ENCODE measurements at places on chromosomes 1 and 21.

GRCh38 chr1:216606047-216606637, 117.1 kb downstream of the ESRRG start:
- no peak for DNase-seq

- DNase-seq: no peak
These were observed 83.8 kb upstream of the ATP1B1 start for GRCh38 chr1:169022648-169023047.

GRCh38 chr21:34833465-34833864, 164.7 kb downstream of the CLIC6 start:
- no peak for DNase-seq

DNA sequence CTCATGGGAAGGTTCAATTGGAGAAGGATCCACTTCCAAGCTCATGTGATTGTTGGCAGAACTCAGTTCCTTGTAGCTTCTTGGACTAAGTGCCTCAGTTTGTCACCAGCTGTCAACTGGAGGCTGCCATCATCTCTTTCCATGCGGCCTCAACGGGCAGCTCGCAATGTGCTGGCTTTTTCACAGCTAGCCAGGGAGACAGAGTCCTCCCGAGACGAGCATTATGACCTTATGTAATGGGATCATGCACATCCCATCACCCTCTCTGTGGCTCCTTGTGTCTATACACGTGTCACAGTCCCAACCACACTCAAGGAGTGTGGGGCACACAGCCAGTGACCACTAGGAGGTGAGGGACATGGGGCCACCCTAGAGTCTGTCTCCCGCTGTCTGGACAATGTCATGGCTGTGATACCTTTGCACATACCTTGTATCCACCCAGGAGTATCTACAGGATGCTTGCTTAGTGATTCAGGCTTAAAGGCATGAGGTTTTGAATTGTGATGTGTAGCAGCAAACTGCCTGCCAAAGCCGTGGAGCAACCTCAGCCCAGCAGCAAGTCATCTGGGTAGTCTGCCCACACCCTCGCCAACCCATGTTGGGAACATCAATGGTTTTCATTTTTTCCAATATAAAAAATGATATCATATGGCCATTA, 3.9 kb upstream of the KRTAP10-6 start:
- no peak for DNase-seq

DNA sequence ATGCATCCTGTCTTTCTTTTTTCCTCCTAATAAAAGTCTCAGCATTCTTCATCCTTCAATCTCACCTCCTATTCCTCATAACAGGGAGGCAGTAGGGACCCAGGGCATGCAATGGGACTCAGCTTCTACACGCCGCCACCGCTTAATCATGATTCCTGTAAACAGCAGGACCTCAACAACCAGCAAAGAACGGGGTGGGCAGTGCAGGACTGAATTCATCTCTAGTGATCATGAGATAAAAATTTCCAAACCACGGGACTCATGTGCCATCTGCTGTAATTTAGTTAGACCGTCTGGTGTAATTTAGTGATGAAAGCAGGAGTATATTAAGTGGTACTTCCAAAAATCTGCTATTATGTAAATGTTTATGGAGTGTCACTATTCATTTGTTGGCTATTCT, 5.4 kb downstream of the PRAMEF12 start:
- no peak for DNase-seq

DNA sequence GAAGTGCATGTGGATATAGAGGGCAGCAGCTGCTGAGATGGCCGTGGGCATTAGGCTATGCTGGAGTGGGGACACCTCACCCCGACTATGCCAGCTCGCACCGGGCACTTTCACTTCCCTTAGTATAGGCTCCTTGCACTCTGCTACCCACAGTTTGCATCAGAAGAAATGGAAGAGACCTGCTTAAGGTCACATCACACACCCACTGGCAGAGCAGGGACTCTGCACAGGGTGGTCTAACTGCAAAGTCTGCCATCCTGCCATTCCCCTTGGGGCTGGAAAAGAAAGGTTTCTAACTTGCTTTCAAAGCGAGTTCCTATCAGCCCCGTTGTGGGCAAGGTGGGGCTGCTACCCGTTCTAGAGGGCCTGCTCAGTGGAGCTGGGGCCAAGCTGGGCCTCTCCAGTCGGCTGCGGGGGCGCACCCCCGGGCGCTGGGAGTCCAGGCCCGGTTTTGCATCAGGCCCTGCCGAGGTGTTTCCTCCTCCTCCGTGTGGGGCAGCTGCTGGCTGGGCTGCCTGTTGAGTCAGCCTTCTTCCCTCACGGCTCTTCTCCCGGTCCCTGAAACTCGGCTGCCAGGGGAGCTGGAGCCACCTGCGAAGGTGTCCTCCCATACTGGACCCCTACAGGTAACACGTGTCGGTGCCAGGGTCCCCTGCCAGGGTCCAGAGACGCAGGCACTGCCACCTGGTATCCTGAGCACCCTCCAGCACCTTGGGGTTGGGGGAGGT, at the start of gene SYTL1:
TSS of gene SYTL1 (plus strand) at position 498 of the 728 bp plus-strand sequence. CDS start 3,313 bp downstream, outside the sequence.
- DNase-seq: peak; percentile 67

GRCh38 chr1:36225283-36225899, 1.1 kb downstream of the THRAP3 start:
- DNase-seq: no peak

GRCh38 chr21:45811136-45811535, 167.6 kb downstream of the PCBP3 start:
- DNase-seq: no peak

DNA sequence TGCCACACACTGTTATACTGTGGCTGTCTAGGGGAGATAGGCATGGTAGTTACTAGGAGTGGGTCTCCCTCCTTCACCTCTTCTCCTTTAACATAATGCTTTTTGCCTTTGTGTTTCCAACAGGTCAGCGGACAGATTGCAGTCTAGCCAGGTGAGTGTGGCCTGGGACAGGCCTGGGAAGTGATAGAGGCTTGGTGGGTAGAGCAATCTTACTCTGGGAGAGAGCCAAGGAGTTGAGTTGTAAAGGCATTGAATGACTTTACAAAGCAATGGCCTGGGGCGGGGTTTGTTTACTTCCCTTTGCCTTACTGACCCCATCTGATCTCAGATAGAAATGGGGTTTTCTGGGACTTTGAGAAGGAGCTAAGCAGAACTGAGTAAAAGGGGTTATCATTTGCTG, 51.0 kb upstream of the IKBKE start:
- no peak for DNase-seq

DNA sequence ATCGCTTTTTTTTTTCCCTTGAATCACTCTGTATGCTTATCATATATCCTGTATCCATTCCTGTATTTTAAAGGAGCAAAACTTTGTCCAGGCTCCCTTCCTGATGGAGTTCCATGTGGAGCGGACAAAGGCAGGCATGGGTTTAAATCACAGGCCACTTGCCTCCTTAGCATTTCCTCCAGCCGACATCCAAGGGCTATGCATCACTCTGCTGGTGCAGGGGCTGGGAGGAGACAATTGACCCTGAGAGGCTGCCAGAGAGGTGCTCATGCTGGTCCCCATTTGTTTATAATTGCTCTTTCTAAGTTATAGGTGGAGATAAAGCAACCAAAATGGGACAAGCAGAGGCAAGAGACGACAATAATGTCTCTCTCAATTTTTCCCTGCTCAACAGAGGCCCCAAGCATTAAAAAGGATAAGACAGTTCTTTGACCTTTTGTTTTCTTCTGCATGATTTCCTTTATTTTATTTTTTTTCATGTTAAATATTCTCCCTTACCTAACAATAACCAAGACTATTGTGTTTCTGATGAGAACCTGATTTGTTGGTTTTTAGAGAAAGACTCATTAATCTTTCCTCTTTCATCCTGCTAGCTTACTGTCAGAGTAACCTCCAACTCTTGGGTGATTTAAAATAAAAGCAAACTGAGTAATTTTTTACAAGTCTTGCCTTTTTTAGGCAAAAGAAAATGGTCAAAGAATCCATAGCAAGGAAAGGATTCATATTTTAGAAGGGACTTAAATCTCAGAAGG, 353.7 kb downstream of the ADGRL2 start:
- DNase-seq: no peak

- DNase-seq: peak; percentile 71
These were observed 40.0 kb upstream of the MAGOH start for GRCh38 chr1:53278298-53278725.

- no peak for DNase-seq
These were observed 140.2 kb upstream of the SGIP1 start for GRCh38 chr1:66393586-66394287.

GRCh38 chr1:2271211-2271721, 43.1 kb downstream of the SKI start:
- no peak for DNase-seq

DNA sequence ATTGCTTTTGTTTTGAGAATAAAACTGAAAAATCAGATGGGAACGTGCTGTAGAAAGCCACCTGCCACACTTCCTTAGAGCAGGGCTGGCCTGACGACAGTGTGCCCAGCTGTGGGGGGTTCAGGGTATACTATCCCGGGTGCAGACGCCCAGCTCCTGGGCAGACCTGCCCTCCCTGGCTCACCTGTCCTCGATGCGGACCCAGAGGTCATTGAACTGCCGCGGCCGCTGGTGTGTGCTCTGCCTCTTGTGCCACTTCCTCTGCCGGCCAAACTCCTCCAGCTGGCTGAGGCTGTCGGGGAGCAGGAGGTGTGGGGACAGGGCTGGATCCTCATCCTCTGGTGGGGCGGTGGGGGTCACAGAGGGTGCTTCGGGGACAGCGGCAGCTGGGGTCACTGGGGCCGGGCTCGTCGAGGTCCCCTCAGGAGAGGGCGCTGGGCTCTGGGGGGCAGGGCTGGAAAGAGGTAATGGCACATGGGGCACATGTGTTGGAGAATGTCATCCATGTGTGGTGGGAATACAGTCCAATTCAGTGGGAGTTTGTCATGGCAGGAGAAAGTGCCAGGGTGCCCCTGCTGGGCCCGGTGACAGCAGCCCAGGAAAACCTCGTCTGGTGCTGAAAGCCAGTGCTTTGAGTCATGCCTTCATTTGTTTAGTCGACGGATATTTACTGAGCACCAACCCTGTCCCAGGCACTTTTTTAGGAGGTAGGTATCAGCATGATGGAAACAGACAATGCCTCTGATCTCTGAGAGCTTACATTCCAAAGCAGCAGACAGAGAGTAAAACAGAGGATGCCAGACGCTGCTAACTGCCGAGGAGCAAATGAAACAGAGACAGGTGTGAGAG, 222.0 kb downstream of the TRABD2B start:
- no peak for DNase-seq

DNA sequence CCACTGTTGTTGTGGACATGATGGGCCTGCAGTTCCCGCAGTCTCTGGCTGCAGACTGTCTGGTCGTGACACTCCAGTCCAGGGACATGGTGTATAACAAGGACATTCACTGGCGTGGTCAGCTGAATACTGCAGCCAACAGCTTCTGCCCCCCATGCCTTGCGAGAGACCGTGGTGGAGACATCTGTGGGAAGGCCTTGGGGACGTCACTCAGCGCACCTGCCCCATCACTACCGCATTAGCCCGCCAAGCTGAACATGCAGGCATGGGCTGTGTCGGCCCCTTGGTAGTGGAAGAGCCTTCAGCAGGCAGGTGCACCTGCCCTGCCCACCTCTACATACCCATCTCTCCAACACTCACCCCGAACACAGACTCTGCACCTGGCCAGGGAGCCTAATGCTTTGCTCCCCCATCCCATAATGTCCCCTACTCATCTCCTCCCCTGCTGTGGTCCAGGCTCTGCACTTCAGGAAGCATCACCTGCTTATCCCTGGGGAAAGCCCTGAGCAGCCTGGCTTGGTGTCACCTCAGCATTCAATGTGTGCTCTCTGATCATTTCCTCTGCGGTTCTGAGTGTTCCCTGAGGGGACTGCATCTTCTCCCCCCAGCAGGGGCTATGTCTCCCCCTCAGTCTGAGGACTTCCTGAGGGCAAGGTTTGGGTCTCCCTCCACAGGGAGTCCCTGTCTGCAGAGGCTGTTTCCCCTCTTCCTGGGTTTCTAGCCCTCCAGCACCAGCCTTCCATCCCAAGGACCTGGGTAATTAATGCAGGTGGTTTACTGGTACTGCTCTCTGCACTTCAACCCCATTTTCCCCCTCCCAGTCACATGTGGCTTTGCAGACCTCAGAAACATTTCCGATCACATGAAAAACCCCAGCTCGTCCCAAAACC, 3.2 kb downstream of the PGLYRP4 start:
- no peak for DNase-seq

- no peak for DNase-seq
These were observed 10.7 kb downstream of the KCNA10 start for GRCh38 chr1:110508028-110508940.

GRCh38 chr1:222057162-222057561, 315.3 kb upstream of the DUSP10 start:
- DNase-seq: no peak

GRCh38 chr21:39568361-39568760, 44.4 kb upstream of the B3GALT5 start:
- no peak for DNase-seq

DNA sequence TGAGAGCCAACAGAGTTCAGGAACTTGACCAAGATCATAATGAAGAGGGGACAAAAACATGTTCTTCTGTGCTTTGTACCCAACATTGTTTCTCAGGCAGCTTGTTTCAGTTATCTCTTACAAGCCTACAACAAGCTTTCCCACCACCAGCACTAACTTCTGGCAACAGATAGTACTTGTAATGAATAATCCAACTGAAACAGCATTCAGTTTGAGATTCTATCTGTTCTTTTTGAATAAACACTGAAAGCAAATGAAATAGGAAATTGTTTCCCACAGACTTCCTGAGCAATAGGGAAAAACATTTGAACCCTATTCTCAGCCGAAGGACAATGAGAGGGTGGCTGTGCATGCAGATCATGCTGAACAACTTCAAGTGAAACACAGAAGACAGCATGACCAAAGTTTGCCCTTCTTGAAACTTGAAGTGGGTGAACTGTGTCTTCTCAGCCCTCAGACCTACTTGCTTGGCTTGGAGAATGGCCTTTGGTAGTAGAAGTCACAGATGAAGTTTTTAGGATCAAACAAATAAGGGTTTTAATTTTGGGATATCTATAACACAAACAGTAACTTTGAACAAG, 11.2 kb upstream of the HOOK1 start:
- no peak for DNase-seq

All from CD4-positive, alpha-beta T cell treated with Interleukin-12 subunit alpha and Interleukin-12 subunit beta, for 1 hour (primary cell).